ENCODE measurements at places on chromosomes 11 and 22. TPM values are rescaled to one million over a fixed set of nuclear protein-coding genes. Genes with fewer than 3 reads are reported as not detected.

UFD1 gene
- total RNA-seq = 122 TPM

GRCh38 chr11:64208086-64208795, 1.7 kb downstream of the FERMT3 start:
- H3K27me3 ChIP-seq = no peaks in the 10 kb centered on the region
- H3K4me3 ChIP-seq = peak overlapping the region; percentile 42
- H3K27ac ChIP-seq = peak overlapping the region; percentile 91
- peaks cover 4% of the 10 kb centered on the region for H3K36me3 ChIP-seq

DNA sequence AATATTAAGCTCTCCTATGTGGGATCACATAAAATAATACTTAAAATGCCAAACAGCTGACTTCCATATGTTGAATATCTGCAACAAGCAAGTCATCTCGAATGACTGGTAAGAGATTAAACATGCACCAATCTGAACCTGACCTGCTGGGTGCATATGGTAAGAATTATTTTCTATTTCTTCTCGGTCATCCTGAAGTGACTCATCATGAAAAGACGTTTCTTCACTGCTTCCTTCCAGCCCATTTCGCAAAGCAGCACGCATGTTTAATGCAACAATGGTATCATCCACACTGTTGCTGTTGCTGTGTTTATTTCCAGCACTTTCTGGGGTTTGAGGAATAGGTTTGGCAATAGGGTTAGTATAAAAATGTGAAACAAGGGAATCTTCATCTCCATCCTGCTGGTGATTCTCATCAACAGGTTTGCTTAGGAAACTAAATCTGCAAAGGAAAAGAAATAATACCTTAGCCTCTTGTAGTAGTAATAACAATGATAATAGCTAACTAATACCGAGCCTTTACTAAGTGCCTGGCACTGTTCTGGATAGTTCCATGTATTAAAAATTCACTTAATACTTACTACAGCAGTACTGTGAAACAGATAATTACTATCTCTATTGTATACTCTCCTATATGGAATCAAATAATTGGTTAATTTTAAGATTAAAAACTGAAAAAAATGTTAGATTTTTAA, 52.0 kb upstream of the CHRNA10 start:
- H3K36me3 ChIP-seq = peaks cover 34% of the 10 kb centered on the region
- peak; percentile 21 for DNase-seq
- H3K4me3 ChIP-seq = no peak overlapping the region
- H3K27me3 ChIP-seq = no peaks in the 10 kb centered on the region
- H3K27ac ChIP-seq = no peak overlapping the region

- H3K4me1 ChIP-seq = no peaks in the 10 kb centered on the region
- H3K4me3 ChIP-seq = no peak overlapping the region
- DNase-seq = no peak
- H3K36me3 ChIP-seq = no peaks in the 10 kb centered on the region
- no peaks in the 10 kb centered on the region for H3K27me3 ChIP-seq
Measured at GRCh38 chr11:71301858-71302533, 49.6 kb upstream of the SHANK2 start.

DNA sequence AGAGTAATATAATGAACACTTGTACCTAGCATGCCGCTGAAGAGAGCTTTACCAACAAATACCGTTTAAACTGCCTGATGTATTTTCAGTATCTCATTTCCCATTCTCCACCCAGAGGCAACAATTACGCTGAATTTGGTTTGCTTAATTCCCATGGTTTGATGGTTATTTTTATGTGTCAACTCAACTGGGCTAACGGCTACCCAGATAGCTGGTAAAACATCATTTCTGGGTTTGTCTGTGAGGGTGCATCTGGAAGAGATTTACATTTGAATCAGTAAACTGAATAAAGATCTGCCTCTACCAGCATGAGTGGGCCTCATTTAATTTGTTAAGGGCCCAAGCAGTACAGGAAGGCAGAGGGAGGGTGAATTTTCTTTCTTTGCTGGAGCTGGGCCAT, 377.9 kb downstream of the DYNC2H1 start:
- H3K4me1 ChIP-seq = no peaks in the 10 kb centered on the region
- H3K27me3 ChIP-seq = no peaks in the 10 kb centered on the region
- no peaks in the 10 kb centered on the region for H3K36me3 ChIP-seq
- H3K4me3 ChIP-seq = no peak overlapping the region

DNA sequence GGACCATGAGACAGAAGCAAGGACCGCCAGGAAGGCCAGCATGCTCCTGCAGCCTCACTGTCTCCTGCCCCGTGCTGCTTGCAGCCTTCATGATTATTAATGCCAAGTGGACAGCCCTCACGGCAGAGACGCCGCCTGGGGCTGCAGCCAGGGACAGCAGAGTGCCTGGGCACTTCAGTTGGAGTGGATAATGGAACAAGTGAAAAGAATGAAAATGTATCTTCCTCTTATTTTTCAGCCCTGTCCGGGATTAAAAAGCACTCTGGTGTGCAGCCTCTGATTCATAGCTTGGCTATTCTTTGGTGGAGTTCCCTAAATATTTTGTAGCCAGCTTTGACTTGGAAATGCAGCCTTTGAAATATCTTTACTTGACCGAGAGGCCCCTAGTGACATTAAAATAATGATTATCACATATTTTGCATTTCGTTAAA, 1404.2 kb downstream of the BRD1 start:
- H3K4me1 ChIP-seq = no peaks in the 10 kb centered on the region
- DNase-seq = no peak
- H3K36me3 ChIP-seq = no peaks in the 10 kb centered on the region
- no peak overlapping the region for H3K4me3 ChIP-seq
- H3K27ac ChIP-seq = no peak overlapping the region

- H3K4me3 ChIP-seq = no peak overlapping the region
- DNase-seq = peak; percentile 56
- H3K4me1 ChIP-seq = peaks cover 13% of the 10 kb centered on the region
- H3K36me3 ChIP-seq = peaks cover 6% of the 10 kb centered on the region
- H3K27me3 ChIP-seq = no peaks in the 10 kb centered on the region
- no peak overlapping the region for H3K27ac ChIP-seq
Measured at GRCh38 chr22:50209893-50210292, 9.1 kb downstream of the SELENOO start.

DNA sequence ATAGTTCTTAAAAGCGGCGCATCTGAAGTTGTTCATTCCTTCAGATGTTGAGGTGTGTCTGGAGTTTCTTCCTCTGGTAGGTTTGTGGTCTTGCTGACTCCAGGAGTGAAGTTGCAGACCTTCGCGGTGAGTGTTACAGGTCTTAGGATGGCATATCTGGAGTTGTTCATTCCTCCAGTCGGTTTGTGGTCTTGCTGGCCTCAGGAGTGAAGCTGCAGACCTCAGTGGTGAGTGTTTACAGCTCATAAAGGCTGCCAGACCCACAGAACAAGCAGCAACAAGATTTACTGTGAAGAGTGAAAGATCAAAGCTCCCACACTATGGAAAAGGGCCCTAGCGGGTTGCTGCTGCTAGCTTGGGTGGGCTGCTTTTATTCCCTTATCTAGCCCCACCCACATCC, 201.7 kb upstream of the PDGFD start:
- no peak overlapping the region for H3K27ac ChIP-seq
- DNase-seq = no peak
- H3K36me3 ChIP-seq = no peaks in the 10 kb centered on the region
- H3K4me1 ChIP-seq = no peaks in the 10 kb centered on the region
- no peaks in the 10 kb centered on the region for H3K27me3 ChIP-seq

DNA sequence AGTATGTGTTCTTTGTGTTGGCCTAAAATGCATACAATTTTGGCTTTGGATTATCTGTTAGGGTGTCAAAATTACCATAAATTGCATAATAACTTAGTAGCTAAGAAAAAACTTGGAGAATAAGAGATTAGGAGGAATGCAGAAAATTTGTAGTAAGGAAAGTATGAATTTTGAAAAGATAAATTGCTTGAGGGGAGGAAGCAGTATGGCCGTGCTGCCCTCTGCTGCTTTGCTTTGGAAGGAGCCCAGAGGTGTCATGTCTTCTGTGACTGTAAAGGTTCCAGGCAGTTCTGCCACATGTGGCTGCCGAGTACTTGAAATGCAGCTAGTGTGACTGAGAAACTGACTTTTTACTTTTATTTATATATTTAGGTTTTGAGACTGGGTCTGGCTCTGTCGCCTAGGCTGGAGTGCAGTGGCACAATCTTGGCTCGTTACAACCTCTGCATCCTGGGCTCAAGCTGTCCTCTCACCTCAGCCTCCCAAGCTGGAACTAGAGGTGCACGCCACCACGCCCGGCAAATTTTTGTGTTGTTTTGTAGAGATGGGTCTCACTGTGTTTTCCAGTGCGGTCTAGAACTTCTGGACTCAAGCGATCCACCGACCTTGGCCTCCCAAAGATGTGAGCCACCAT, 1.8 kb downstream of the ADSL start:
- DNase-seq = peak; percentile 65
- peaks cover 16% of the 10 kb centered on the region for H3K4me1 ChIP-seq
- no peak overlapping the region for H3K27ac ChIP-seq
- H3K4me3 ChIP-seq = no peak overlapping the region
- H3K27me3 ChIP-seq = no peaks in the 10 kb centered on the region
- H3K36me3 ChIP-seq = peaks cover 8% of the 10 kb centered on the region

NUP98 gene
- 80.8 TPM for total RNA-seq

DNA sequence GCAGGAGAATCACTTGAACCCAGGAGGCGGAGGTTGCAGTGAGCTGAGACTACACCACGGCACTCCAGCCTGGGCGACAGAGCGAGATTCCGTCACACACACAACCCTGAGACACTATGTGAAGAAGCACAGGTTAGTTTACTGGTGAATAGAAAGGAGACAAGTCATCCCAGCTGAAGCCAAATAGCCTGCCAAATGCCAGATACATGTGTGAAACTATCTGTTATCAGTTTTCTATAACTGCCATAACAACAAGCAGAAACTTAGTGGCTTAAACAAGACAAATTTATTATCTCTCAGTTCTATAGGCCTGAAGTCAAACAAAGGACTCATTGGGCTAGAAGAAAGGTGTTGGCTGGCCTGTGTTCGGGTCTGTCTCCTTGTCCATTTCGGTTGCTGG, 88.0 kb upstream of the CHRM4 start:
- H3K27ac ChIP-seq = no peak overlapping the region
- no peaks in the 10 kb centered on the region for H3K27me3 ChIP-seq
- DNase-seq = no peak
- H3K36me3 ChIP-seq = peaks cover 3% of the 10 kb centered on the region
- no peak overlapping the region for H3K4me3 ChIP-seq

DNA sequence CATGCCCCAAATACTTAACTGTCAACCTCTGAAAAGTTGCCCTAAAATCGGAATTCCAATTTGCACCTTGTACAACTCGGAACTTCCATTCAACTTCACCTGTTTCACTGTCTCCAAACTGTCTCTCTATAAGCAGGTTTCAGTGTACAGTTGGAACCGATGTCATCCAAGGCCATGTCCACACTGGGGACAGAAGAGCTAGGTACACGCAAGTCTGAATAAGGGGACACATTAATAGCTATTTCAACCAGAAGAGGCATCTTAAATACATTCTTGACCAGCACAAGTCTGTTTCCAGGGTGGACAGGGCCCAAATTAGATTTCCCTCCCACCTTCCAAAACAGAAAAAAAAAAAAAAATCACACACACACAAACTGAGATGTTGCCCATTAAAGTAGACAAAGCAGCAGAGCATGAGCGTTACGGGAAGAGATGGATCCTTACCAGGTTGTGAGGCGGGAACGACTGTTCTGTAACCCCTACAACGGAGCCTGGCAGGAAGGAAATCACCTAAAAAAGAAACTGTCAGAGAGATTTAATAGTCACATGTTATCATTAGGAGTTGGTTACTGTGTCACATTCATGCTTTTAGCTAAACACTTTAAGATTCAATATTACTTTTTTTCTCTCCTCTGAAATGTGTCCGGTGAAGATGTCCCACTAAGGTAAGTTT, 1.7 kb downstream of the CREBZF start:
- H3K4me1 ChIP-seq = peaks cover 35% of the 10 kb centered on the region
- no peaks in the 10 kb centered on the region for H3K27me3 ChIP-seq
- peak overlapping the region; percentile 91 for H3K27ac ChIP-seq

DNA sequence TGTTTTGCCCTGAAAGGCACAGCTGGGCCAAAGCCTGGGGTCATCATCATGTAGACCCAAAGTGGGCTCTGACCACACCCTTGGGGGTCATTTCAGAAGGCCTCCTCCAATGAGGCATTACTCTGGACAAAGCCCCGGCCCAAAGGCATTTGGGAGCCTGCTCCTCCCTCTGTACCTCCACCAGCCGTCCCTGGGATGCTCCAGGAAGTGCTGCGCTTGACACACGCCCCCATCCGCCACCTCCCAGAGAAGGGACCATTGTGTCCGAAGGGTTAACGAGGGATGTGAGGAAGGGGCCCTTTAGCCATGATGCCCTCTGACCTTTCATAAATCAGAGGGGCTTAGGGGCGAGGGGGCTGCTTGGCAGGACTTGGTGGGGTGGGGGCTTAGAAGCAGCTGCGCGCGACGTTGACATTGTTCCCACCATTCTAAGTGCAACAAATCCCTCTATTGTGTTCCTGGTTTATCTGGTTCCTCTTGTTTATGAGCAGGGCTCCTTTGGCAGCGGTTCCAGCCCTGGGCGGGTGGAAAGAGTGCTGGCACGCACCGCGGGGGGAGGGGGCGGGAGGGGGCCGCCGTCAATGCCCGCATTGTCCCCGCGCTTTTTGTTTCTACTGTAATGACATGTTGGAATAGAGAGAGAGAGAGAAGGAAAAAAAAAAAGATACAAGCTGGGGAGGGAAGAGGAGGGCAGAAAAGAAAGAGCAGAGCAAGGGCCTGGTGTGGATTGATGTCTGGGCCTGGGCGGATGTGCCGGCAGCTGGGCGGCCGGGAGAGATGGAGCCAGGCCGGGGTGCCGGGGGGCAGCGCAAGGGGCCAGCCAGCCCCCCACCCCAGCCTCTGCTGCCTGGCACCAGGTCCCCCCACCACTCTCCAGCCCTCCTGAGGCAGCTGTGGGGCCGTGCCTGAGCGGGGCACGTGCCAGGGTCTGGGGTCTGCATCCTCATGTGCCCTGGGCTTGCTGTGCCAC, 32.1 kb upstream of the SOX10 start:
- peak; percentile 74 for DNase-seq
- H3K27ac ChIP-seq = no peak overlapping the region
- no peak overlapping the region for H3K4me3 ChIP-seq
- no peaks in the 10 kb centered on the region for H3K36me3 ChIP-seq
- peaks cover 12% of the 10 kb centered on the region for H3K4me1 ChIP-seq
- H3K27me3 ChIP-seq = no peaks in the 10 kb centered on the region

DNA sequence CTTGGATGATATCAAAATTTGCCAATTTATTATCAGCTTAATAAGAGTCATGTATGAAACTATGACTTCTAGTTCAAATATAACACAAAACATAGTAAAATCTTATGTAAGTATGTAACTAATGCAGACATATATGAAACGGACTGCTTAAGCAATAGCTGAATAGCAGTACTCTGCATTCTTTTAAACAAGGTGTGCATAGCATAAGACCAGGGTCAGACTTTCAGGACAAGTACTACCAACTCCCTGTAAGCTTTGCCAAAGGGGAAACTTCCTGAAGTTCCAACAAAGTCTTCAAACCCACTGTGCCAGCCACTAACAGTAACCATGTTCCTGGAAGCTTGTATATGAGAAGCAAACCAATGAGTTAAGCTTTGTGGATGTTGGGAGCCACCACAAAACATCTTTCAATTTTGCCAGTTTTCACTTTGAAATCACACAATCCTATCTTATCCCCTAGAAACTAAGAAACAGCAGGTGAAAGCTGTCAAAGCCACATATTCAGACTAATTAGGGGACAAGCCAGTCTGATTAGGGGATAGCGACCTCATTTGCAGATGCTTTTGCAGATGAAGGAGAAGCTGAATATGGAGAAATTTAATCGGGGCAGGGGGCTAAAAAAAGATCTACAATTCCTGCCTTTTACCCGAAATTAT, 13.3 kb downstream of the RBFOX2 start:
- H3K4me1 ChIP-seq = peaks cover 8% of the 10 kb centered on the region
- H3K27me3 ChIP-seq = no peaks in the 10 kb centered on the region
- no peak for DNase-seq
- no peak overlapping the region for H3K27ac ChIP-seq

GRCh38 chr11:110029714-110030113, 63.5 kb upstream of the ZC3H12C start:
- H3K36me3 ChIP-seq = no peaks in the 10 kb centered on the region
- H3K27ac ChIP-seq = no peak overlapping the region
- no peak overlapping the region for H3K4me3 ChIP-seq
- no peaks in the 10 kb centered on the region for H3K27me3 ChIP-seq
- peak; percentile 82 for DNase-seq
- peaks cover 8% of the 10 kb centered on the region for H3K4me1 ChIP-seq

All from endothelial cell of umbilical vein (primary cell).